Stimulated activated CD4-positive, alpha-beta T cell treated with anti-CD3 and anti-CD28 coated beads, Interleukin-15, amount 100 ng/mL, for 1 hour (primary cell): ENCODE measurements at places on chromosomes 3 and 15.

DNA sequence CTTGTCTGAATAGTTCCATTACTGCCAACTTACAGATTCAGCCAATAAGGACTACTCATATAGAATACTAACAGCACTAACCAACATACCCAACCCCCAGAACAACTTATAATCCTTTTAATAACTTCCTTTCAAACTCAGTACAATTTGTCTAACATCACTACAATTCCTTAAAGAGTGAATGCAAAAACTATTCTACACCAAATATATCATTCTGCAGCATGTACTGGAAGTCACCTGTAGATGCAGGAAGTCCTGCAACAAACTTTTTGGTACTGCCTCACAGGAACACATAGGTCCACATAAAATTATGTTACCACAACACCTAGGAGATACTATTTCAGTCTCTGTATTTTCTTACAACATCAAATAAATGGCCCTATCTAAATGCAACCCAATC lies 2.1 kb downstream of the CCNL1 start:
- DNase-seq: no peak

DNA sequence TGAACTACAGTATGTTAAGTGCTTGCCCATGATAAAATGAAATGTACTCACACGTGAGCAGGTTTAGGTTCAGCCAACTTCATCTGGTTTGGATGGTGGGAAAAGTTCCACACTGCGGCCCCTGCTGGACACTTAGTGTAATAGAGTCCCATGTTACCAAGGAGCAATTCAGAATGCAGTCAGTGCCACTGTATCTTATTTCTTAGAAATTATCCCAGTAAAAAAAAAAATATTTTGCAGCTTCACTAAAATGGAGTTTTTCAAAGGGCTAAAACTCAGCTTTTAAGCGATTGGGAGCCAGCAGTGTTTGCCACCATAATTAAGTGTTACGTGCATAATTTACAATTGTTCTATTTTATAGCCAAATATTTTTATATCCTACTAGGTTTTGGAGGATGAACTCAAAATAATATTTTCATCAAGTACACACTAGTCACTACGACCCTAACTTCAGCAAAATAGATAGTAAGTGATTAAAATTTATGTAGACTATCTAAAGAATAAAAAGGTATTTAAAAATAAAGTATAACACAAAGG lies 371.7 kb upstream of the GBE1 start:
- no peak for DNase-seq

- DNase-seq: no peak
Observed at GRCh38 chr15:70385052-70385451, 287.3 kb upstream of the TLE3 start.

DNA sequence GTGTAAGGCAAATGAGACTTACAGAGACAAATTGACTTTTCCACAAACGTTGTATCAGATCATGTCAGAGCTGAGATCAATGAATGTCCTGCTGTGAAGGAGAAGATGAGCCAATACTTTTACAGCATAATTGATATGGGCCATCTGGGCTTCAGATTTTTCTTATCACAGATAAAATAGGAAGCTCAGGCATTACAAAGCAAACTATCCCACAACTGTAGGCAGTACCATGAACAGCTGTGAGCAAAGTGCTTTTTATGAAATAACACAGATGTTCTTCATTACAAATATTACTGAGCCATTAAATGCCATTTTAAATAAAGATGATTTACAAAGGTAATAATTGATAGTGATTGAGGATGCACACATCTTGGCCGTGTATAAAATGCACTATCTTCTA lies 852.3 kb downstream of the OTOL1 start:
- DNase-seq: no peak

DNA sequence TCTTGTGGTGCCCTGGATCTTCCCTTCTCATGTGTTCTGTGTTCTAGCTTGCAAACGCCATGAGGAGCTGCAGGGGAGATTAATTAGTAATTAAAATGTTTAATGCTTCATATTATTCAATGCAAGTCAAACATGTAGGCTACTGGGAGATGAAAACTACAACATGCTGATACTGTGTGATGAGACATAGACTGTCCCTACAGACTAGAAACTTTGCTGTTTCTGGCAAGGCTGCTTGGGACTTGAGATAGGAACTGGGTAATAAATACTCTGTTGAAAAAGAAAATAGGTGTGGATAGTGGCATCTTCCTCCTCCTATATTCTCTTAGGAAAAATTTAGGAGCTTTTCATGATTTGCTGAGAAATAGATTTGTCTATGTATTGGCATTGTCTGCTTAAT lies 379.2 kb downstream of the LPP start:
- DNase-seq: no peak

DNA sequence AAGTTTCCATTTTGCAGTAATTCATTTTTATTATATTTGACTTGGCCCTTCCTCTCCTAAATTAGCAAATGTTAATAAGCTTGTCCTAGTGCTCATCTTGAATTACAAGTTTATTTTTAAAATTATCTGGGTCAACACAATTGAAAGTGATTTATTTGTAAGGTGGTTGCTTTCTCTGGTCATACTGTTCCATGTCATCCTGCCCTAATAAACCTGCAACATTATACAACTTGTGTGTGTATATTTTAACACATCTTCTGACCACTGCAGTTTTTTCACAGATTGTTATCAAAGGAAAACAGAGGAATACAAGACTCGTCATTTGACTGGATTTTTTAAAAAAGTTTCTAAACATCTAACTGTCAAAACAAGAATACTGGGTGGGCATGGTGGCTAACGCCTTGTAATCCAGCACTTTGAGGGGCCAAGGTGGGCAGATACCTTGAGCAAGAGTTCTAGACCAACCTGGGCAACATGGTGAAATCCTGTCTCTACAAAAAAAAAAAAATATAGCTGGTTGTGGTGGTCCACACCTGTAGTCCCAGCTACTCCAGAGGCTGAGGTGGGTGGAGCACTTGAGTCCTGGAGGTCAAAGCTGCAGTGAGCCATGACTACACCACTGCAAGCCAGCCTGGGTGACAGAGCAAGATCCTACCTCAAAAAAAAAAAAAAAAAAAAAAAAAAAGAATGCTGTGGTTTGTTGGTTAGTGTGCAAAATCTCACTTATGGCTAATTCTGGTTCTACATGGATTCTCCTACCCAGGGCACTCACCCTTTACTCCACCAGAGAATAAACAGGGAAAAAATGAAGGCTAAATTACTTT lies 5.0 kb upstream of the LRRFIP2 start:
- no peak for DNase-seq

GRCh38 chr3:74789111-74789510 lies 174.7 kb upstream of the CNTN3 start:
- DNase-seq: no peak

DNA sequence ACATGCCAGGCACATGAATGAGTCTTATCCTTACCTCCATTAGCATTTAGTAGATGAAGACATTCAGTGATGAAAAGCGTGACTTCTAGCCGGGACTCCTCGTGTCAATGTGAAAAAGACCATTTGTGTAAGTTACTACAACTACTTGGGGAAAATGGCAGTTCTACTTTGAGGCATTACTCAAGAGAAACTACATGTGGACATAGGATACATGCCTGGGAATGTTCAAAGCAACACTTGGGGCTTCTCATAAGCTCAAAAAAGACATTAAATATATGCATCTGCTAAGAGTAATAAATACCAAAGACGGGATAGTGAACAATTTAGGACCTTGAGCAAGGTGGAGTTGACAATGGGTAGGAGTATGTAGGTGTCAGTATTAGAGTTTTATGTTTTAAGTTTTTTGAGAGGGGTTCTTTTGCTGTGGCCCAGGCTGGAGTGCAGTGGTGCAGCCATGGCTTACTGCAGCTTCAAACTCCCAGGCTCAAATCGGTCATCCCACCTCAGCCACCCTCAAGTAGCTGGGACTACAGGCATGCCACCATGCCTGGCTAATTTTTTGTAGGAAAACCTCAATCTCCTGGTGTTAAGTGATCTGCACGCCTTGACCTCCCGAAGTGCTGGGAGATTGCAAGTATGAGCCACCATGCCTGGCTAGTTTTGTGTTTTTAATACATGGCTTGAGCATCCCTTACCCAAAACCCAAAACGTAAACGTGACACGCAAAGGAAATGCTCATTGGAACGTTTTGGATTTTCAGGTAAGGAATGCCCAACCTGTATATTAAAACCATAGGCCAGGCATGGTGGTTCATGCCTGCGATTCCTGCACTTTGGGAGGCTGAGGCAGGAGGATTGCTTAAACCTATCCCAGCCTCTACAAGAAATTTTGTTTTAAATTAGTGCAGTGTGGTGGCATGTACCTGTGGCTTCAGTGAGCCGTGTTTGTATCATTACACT lies 3.9 kb downstream of the RPLP1 start:
- DNase-seq: no peak
